ENCODE measurements at places on chromosomes 4 and X.

GRCh38 chr4:17915439-17915838 lies 104.7 kb downstream of the NCAPG start:
- DNase-seq = no peak

DNA sequence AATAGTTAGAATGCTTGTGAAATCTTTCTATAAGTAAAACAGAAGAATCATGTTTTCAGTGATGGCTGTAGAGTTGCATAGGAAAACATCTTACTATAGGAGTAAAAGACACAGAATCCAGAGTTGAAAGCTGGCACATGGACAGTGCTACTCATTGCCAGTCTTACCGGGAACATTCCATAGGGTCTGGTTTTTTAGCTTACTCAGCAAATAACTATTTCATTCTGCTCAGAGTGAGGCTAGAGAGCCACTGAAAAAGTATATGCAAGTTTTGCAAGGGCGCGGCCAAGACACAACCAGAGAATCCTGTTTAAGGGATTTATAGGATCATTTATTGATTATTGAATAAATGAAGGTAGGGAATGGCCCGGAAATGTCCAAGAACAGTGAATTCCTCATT lies 60.3 kb downstream of the MTHFD2L start:
- DNase-seq = no peak

DNA sequence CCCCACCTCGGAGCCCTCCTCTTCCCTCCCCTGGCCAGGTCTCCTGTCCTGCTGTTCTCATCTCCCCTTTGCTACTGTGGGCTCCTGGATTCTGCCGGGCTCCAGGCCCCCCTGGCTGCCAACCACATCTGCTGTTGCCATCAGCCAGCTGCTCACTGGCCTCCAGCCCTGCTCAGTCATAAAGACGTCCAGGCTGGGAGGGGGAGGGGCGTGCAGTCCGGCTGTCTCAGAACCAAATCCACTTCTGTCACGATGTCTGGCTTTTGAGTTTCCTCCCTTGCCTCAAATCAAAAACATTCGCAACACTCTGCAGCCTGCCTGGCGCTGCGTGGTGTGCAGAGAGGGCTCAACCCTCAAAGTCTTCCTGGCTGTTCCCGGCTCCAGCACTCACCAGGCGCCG lies 7.1 kb downstream of the RASL11B start:
- DNase-seq = no peak

GRCh38 chrX:141917801-141918200 lies 14.1 kb downstream of the MAGEC1 start:
- no peak for DNase-seq

GRCh38 chrX:47649271-47649670 lies 1.1 kb downstream of the ELK1 start:
- DNase-seq = no peak

- no peak for DNase-seq
Measured at GRCh38 chrX:27995611-27996010, 14.4 kb upstream of the DCAF8L1 start.

DNA sequence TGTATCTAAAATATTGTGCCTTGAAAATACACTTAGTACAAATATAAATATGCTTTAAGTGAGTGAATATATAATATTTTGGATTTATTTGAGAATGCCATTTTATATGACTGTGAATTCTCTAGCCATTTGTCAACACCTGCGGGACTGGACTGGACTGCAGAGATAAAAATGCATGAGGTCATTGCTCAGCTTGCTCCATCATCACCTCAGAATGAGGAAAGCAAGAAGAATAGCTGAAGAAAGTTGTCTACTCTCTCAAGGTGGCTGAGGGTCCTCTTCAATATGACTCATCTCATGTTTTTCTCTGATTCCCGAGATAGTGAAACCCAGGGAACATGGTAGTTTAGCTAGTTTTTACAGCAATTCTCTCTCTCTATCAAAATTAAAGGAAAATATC lies 732.5 kb upstream of the AGA start:
- no peak for DNase-seq

- no peak for DNase-seq
Measured at GRCh38 chrX:43560247-43560946, 95.7 kb upstream of the MAOA start.

DNA sequence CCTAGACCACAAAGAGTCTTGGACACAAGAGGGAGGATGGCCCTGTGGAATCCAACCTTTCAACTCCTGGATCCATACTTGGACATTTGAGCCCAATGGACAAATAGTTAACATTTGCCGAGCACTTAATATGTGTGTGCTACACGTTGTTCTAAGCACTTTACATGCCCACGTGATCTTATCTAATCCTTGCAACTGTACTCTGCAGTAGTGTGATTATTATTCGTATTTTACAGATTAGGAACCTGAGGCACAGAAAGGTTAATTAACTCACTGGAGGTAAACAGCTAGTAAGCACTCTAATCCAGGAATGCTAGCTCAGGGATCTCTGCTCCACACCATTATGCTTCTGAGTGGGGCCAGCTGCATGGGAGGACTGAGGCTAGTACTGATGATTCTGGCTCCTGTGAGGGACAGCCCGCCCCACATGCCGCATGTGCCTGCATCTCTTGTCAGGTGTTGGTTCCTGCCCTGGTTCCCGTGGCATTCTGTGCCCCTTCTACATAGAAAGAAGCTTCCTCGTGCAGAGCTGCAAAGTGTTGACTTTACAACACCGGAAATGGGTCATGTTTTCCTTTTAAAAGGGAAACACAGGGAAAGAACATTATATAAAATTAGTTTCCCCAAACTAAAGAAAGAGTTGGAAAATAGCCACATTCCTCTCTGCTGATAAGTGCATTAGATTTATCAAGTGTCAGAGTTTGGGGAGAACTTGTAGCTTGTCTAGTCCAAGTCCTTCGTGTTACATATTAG lies 34.8 kb downstream of the PLAC1 start:
- DNase-seq = no peak

DNA sequence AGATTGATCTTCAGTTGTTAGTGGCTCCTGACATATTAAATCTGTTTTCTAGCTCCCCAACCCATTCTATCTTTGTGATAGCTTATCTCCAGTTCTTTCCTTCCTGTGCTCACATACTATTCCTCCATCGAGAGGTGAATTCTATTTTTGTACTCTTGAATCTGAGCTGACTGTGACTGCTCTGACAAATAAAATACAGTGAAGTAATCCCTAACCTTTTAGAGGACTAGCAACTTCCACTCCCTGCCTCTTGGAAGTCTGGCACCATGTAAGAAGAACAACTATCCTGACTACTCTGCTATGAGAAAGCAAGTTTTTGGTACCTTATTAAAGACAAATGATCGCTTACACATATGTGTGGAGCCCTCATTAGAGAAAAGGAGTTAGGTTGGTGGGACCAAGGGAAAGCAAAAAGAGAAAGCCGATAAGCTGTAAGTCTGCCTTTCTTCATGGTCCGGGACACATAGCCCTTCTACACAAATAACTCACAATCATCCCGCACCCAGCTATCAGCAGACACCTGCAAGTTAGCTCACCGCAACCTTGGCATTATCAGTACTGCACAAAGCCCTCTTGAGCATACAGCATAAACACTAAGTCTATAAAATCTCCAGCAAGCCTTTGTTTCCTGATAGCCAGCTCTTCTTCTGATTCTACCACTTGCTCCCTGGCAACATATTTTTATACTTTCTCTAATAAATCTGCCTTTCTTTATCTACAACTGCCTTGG lies 13.5 kb upstream of the PPM1K start:
- no peak for DNase-seq

DNA sequence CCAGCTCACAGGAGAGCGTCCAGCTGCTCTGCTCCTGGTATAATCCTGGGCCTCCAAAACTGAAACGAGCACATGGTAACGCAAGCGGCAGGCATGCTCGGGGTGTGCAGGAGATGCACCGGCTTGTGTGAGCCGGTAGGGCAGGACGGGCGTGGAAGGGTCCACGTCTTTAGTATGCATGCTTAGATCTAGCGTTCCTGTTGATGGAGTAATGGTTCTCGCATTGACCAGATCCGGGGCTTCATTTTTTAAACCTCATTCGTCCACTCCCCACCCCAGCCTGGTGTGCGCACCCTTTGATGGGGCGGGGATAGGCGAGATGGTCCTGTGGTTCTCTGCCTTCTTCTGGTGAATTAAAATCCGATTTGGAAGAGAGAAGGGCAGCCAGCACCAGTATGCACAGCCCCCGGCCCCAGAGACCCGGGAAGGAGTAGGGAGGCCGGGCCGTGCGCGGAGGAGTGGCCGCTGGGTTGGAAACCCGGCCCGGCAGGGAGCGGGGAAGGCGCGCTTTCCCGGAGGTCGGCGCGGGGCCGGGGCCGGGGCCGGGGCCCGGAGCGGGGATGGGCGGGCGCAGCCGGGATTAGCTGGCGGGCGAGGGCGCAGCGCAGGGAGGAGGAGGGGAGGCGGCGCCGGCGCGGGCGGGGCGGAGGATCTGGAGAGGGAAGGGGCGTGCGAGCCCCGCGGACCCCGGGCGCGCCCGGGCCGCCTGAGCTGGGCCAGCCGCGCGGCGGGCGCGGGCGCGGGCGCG lies 39.9 kb downstream of the FAM149A start:
- DNase-seq = peak; percentile 3

GRCh38 chr4:143599827-143600226 lies 86.3 kb downstream of the SMARCA5 start:
- DNase-seq = no peak
